Stimulated activated CD4-positive, alpha-beta T cell treated with anti-CD3 and anti-CD28 coated beads, Interleukin-12 subunit alpha, Interleukin-12 subunit beta, amount 100 ng/mL, for 24 hours (primary cell): ENCODE measurements at places on chromosomes 12 and 14.

- no peak for DNase-seq
These were observed 4.6 kb upstream of the SYCP3 start for GRCh38 chr12:101743724-101744472.

GRCh38 chr14:97978341-97978740 is 1181.2 kb downstream of the VRK1 start:
- DNase-seq = peak; percentile 80

- no peak for DNase-seq
These were observed 2.8 kb downstream of the IRF2BPL start for GRCh38 chr14:77025744-77026165.

- no peak for DNase-seq
These were observed 7.1 kb downstream of the ABCC9 start for GRCh38 chr12:21934173-21934572.

DNA sequence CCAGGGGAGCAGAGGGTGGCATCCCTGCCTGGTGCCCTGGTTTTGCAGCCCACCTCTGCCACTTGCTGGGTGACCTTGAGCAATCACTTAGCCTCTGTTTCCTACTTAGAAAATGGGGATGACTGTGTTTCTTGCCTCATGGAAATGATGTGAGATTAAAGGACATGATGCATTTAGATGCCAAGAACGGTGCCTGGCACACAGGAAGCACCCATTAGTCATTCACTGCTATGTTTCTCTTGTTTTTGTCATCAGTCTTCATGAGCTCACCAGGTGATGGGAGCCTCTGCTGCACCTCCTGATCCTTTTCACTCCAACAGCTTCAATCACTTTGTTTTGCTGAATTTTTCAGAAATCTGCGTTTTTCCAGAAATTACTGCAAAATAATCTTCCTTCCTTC is 23.6 kb upstream of the ATF1 start:
- DNase-seq = no peak

DNA sequence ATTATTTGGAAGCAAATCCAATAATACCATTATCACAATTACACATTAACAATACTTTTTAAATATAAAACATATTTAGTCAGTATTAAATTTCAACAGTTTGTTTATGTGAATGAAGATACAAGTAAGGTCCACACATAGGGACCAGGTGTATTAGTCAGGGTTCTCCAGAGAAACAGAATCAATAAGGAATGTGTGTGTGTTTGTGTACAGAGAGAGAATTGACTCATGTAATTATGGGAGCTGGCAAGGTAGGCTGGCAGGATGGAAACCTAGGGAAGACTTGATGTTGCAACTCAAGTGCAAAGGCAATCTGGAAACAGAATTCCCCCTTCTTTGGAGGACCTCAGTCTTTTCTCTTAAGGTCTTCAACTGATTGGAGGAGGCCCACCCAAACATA is 123.2 kb upstream of the OTX2 start:
- DNase-seq = no peak

- DNase-seq = no peak
These were observed 10.5 kb upstream of the C14orf93 start for GRCh38 chr14:23020143-23021128.

- DNase-seq = no peak
These were observed 51.5 kb upstream of the CMKLR1 start for GRCh38 chr12:108390495-108391203.

DNA sequence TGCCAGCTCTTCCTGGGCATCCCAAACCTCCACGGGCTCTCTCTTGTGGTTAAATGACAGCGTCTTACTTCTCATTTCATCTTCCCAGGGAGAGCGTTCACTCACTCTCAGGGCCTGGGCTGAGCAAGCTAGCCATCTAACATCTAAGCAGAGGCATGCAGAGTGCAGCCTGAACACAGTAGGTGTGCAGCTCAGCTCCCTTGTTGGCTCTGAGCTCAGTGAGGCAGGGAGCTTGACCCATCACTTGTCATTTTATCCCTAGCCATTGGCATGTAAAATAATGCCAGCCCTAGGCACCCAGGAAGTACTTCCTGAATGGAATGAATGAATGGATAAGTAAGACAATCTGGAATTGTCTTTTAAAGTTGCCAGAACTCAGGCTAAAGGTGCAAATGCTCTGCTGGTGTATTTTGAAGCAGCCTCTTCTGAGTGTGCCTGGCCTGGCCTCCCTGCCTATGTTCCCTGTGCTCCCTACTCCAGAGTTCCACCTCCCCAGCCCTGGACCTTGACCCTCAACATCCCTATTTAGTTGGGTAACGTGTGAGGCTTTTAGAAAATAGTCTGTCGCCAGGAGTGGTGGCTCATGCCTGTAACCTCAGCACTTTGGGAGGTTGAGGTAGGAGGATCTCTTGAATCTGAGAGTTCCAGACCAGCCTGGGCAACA is 9.5 kb upstream of the MEG3 start:
- DNase-seq = no peak

GRCh38 chr12:4975574-4975973 is 65.9 kb downstream of the KCNA1 start:
- no peak for DNase-seq

GRCh38 chr14:105014032-105014431 is 6.9 kb downstream of the CDCA4 start:
- DNase-seq = no peak

DNA sequence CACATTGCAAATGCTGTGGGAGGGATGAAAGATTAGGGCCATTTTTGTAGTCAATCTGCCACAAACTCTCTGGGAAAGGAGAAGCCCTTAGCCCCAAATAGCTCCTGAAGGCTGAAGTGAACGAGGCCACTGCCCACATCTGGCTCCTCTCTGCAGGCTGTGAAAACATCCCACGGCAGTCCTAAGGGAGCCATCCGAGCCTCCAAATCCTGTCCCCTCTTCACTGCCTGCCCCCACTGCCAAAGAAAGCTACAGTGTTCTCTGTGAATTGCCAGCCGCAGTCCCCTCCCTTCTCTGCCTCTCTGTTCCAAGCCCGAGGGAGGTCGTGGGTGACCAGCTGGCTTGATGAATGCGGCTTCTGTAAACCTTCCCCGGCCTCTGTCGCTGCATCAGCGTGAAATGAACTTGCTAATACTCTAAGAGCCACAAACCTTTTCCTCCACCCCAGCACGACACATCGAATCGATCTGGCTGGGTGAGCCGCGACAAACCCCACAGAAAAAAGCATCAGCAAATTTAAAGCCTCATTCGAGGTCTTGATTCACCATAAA is 180.7 kb upstream of the NRXN3 start:
- DNase-seq = no peak

DNA sequence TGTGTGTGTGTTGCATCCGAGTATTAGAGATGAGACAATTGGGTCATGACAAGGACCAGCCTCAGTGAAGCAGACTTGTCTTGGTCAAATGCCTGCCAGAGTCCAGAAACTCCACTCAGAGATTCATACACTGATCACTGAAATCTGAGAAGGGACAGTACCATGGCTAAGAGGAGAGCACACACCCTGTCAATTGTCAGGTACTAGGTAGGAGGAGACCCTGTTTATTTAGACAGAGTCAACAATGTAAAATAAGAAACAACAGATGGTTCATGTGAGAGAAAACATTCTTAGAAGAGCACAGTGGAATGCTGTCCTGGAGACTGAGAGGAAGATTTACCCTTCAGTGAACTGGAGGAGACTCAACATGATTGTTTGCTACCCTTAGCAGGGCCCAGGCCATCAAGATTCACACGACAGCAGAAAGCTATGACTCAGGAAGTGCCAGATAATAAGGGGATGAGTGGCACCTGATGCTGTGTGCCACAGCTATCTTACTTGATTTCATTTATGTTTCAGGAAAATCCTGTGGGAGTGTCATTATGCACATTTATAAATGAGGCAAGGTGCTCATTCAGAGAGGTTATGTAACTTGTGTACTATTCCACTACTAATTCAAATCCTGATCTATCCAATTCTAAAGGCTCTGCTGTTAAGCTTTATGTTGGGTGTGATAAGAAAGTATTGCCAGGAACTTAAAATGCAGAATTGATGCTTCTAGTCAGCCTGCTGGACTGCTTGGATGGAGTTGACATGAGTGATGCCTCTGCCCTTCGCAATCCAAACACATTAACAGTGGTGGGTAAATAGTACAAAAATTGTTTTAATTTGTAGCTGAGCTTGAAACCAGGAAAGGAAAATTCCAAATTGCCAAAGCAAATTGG is 136.6 kb upstream of the NEDD1 start:
- no peak for DNase-seq

- no peak for DNase-seq
These were observed 791 bp downstream of the TMEM233 start for GRCh38 chr12:119594399-119594730.

- no peak for DNase-seq
These were observed 37.9 kb downstream of the SH2B3 start for GRCh38 chr12:111443586-111443985.

- no peak for DNase-seq
These were observed 69.1 kb upstream of the DYNC1H1 start for GRCh38 chr14:101895256-101895655.

DNA sequence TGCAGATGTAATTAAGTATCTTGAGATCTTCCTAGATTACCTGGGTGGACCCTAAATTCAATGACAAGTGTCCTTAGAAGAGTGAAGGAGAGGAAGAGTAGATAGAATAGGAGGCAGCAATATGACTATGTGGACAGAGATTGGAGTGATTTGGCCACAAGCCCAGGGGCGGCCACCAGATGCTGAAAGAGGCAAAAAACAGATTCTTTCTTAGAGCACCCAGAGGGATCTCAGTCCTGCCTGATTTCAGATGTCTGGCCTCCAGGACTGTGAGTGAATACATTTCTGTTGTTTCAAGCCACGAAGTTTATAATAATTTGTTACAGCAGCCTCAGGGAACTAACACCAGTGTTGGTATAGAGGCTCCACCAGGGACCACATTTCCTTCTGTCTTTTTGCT is 67.3 kb downstream of the DACT1 start:
- DNase-seq = no peak

GRCh38 chr12:117792877-117793424 is 175.8 kb downstream of the KSR2 start:
- DNase-seq = no peak

DNA sequence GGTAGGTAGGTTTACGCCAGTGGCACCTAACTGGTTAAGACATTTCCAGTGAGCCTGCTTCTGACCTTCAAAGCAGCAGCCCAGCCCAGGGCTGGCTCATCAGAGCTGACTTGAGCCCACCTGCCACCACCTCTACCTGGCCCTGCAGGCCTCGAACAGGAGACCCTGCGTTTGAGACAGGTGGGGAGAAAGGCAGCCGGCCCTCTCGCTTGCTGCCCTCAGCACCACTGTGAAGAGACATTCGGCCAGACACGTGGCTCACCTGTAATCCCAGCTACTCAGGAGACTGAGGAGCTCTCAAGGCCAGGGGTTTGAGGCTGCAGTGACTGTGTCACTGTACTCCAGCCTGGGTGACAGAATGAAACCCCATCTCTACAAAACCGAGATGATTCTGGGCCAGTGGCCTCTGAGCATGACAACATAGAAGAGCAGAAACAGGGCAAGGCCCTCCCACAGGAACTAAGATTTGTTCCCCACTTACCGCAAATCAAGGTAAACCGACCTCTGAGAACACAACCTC is 74.2 kb downstream of the TESC start:
- DNase-seq = no peak

GRCh38 chr12:82942521-82942920 is 255.8 kb downstream of the TMTC2 start:
- DNase-seq = no peak

GRCh38 chr14:55294603-55295002 is 23.4 kb downstream of the FBXO34 start:
- DNase-seq = no peak

DNA sequence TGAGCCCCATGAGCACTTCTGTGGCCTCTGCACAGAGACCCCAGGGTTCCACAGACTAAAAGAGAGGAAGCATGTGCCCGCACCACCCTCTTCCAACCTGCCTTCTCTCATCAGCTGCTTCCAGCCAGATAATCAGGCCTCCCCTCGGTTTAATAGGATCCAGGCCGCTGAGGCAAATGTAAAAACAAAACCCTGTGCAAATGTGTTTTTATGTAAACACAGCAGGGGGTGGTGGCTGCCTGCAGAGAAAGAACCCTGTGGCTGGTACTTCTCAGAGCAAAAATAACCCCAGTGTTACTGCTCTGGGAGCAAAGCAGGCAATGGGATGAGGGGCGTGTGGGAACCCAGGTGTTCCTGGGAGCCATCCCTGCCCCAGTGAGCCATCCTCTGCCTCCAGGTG is 46.2 kb downstream of the WSCD2 start:
- DNase-seq = no peak

GRCh38 chr14:52700701-52701172 is 5.4 kb upstream of the ERO1A start:
- DNase-seq = no peak

DNA sequence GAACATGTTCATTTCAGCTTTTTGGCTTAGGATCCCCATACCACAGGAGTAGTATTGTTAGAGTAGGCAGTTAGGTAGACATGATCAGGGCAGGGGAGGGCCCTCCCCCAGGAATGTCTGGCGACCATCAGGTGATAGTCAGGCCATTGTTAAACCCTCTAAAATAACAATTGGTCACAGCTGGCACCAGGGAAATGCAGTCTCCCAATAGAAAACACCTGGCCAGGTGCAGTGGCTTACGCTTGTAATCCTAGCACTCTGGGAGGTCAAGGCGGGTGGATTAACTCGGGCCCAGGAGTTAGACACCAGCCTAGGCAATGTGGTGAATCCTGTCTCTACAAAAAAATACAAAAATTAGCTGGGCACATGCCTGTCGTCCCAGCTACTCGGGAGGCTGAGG is 187.1 kb downstream of the MON2 start:
- DNase-seq = no peak

- no peak for DNase-seq
These were observed 44.0 kb upstream of the REP15 start for GRCh38 chr12:27652174-27652763.

- no peak for DNase-seq
These were observed 73.9 kb downstream of the RPS6KA5 start for GRCh38 chr14:90986510-90986909.

DNA sequence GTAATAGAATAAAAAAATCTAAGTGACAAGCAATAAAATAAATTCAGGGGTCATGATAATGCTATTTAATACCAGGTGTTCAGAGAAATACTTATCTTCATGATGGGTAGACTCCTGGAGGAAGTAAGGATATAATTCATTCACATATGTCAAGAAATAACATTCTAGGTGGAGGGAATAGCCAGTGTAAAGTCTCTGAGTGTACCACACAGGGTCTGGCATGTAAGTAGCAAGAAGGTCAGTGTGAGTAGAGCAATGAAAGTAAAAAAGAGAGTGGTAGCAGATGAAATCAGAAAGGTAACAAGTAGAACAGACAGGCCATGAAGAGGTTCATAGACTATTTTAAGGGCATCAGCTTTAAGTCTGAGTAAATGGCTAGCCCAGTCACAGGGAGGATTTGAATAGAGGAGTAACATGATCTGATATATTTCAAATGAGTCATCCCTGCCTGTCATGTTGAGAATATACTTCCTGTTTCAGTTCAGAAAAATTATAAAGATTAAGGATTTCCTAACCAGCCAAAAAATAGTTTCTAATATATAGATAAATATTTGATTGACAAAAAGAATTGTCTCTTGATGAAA is 519.9 kb downstream of the C12orf50 start:
- no peak for DNase-seq

DNA sequence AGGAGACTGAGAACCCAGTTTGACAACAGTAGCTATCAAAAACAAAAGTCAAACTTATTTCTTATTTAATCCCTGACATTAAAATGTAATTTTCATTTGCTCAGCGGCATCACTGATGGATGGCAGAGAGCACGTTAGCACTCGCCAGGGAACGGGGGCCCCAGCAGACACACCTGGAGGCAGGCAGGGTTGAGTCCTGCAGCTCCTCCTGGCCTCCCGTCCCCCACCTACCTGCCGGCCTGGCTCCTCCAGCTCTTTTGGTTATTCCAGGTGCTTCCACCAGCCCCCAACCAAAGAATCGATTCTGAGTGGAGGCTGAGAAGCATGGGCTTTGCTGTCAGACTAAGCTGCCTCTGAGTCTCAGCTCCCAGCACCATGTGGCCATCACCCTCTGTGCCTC is 113.6 kb downstream of the PHETA1 start:
- no peak for DNase-seq
